ENCODE measurements at places on chromosomes 16 and 17. TPM values are rescaled to one million over a fixed set of nuclear protein-coding genes. Genes with fewer than 3 reads are reported as not detected.

- DNase-seq = peak; percentile 76
These were observed 25.2 kb upstream of the CAPN15 start for GRCh38 chr16:502179-502943.

GRCh38 chr16:62853887-62854286, 817.6 kb upstream of the CDH8 start:
- no peak for DNase-seq

- no peak for DNase-seq
These were observed 1.4 kb downstream of the PRSS8 start for GRCh38 chr16:31134091-31134571.

DNA sequence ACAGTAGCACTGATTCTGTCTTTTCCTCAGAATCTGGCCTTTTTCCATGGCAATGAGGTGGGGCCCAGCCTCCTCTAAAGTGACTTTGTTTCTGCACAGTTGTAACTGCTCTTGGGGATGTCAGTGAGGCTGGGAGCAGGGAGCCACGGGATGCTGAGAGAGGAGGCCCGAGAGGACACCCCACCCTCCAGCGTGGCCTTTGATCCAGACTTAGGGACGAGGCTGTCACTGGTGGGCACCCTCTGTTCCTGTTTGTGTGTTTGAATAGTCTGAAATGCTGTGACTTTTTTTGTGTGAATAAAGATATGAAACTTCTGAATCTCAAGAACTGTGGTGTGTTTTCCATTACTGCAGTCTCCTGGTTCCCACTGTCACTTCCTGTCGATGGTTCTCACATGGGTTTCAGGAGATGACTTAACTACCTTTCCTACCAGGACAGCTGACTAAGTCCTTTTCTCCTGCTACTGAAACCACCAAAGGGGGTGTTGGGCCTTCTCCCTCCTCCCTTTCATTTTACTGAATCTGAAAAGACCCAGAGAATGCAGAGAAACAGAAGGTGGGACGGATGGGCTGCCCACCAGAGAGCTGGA, 18.6 kb downstream of the KCTD2 start:
- no peak for DNase-seq

DNA sequence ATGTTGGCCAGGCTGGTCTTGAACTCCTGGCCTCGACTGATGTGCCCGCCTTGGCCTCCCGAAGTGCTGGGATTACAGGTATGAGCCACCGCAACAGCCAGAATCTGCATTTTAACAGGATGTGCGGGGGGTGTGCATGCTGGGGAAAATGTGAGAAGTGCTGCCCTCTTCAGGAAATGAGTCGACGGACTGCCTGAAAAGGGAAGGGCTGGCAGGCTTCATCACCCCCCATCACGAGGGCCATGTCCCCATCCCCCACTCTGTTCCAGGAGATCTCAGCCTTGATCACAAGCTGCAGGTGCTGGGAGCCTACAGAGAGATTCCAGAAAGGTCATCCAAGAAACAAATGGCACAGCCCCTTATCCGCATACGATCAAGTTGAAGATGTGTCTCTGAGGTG, 195.3 kb upstream of the RPL38 start:
- no peak for DNase-seq

GRCh38 chr16:85989863-85990643, 91.1 kb downstream of the IRF8 start:
- DNase-seq = no peak

DNA sequence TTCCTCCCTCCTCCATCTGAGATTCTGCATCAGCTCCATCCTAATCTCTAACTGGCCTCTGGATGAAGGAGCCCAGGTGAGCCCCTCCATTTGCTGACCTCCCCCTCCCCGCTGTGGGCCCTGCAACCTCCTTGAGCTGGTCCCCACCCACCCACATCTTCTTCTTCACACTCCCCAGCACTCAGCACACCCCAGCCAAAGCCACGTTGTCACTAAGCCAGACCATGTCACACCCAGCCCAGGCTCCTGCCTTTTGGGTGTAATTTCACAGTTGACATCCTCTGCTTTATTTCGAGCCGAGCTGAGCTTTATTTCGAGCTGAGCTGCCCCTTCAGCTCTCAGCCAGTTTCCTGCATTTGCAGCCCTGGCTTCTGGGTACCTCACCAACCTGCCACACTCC, 282.7 kb upstream of the TNRC6C start:
- DNase-seq = no peak

KRT36 gene
- total RNA-seq = not detected

KRTAP3-2 gene
- total RNA-seq = not detected

PKD1 gene
- total RNA-seq = 154 TPM

EVPL gene
- 14.9 TPM for total RNA-seq

PYY gene
- total RNA-seq = not detected

GDPD3 gene
- 11.2 TPM for total RNA-seq

STX1B gene
- total RNA-seq = 0.58 TPM

ST6GALNAC1 gene
- 61.0 TPM for total RNA-seq
